ENCODE measurements at places on chromosomes 2 and 18.

DNA sequence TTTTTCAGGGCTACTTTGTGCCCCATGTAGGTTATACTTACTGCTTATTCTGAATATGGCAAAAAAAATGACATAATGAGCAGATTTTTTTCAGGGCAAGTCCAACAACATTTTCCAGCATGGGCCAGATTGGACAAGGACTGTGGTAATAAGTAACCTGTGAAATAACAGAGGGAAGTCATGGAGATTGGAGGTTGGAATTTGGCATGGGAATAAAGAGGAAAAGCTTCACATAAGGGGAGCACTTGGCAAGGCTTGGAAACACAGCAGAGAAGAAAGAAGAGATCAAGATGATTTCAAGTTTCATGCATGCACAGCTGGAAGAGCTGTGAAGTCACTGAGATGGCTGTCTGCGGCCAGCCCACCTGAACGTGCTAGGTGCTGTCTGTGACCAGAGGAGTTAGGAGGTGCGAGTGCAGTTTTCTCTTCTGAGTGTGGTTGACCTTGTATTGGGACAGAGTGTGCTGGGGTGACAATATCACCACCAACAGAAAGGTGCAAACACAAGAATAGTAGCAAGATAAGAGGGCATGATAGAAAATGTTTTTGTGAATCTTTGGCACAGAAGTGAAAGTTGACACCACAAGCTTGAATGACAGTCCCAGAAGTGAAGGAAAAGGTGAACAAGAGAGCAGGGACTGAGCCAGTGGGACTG lies 71.1 kb upstream of the DSC1 start:
- H3K27me3 ChIP-seq, result no peaks in the 10 kb centered on the region
- no peaks in the 10 kb centered on the region for H3K4me1 ChIP-seq
- no peak overlapping the region for H3K27ac ChIP-seq
- no peak for DNase-seq

- H3K36me3 ChIP-seq, result no peaks in the 10 kb centered on the region
- H3K27me3 ChIP-seq, result peaks cover 65% of the 10 kb centered on the region
- peaks cover 12% of the 10 kb centered on the region for H3K4me1 ChIP-seq
- H3K4me3 ChIP-seq, result no peak overlapping the region
- no peak overlapping the region for H3K27ac ChIP-seq
- DNase-seq, result no peak
These were observed 3.5 kb downstream of the WNT6 start for GRCh38 chr2:218863021-218863520.

DNA sequence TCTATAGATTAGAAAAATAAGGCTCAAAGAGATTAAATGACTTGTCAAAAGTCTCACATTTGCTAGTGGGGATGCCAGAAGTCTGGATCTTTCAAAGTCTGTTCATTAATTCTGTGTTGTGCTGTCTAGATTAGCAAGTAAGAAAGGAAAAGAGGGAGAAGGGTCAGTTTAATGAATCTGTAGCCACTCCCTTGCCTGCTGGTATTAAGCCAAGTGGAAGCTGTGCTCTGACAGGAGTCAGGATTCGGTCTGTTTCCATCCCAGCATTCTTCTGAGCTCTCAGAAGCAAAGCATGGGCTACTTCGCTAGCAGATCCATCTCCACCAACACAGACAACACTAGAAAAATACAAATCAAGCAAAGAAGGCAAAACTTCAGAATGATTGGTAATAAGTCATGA lies 98.5 kb downstream of the CERKL start:
- no peaks in the 10 kb centered on the region for H3K27me3 ChIP-seq
- no peak overlapping the region for H3K4me3 ChIP-seq
- H3K4me1 ChIP-seq, result no peaks in the 10 kb centered on the region
- peaks cover 3% of the 10 kb centered on the region for H3K36me3 ChIP-seq
- H3K27ac ChIP-seq, result no peak overlapping the region
- DNase-seq, result no peak

- no peak overlapping the region for H3K4me3 ChIP-seq
- peak overlapping the region; percentile 1 for H3K27ac ChIP-seq
- DNase-seq, result no peak
- peaks cover 5% of the 10 kb centered on the region for H3K4me1 ChIP-seq
These were observed 220.4 kb upstream of the FOSL2 start for GRCh38 chr2:28172114-28172898.

DNA sequence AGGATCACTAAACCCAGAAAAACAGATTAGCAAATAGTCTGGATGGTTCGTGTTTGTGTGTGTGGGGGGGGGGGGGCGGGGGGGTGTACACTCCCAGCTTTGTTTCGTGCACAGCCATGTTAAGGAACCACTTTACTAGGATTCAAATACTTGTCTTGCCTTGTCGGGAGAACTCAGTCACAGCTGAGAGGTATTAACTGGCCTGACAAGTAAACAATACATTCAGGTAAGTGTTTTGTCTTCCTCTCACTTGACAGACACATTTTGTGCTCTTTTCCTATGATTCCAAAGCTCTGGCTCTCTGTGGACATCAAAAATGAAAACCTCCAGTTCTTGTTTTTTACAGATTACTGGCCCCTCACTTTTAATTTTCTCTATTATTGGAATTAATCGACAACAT lies 173.5 kb downstream of the LRP1B start:
- no peaks in the 10 kb centered on the region for H3K4me1 ChIP-seq
- DNase-seq, result no peak
- no peaks in the 10 kb centered on the region for H3K36me3 ChIP-seq
- H3K4me3 ChIP-seq, result no peak overlapping the region

- DNase-seq, result no peak
- H3K4me3 ChIP-seq, result no peak overlapping the region
- no peaks in the 10 kb centered on the region for H3K36me3 ChIP-seq
- no peaks in the 10 kb centered on the region for H3K27me3 ChIP-seq
These were observed 54.0 kb downstream of the MEIS1 start for GRCh38 chr2:66488946-66489345.

DNA sequence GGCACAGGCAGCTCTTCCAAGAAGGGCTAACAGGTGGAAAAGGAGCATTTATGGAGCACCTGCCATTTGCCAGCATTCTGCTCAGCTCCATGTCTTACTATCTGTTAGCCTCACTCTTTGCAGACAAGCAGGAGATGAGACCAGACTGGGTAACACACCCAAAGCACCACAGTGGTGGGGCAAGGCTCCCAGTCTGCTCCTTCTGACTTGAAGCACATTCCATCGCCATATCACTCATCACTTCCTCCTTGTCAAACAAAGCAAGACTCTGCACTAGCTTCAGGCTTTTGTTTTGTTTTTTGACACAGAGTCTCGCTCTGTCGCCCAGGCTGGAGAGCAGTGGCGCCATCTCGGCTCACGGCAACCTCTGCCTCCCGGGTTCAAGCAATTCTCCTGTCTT lies 182.8 kb downstream of the MGAT5 start:
- no peak overlapping the region for H3K4me3 ChIP-seq
- H3K27me3 ChIP-seq, result no peaks in the 10 kb centered on the region
- no peak for DNase-seq
- peak overlapping the region; percentile 15 for H3K27ac ChIP-seq

DNA sequence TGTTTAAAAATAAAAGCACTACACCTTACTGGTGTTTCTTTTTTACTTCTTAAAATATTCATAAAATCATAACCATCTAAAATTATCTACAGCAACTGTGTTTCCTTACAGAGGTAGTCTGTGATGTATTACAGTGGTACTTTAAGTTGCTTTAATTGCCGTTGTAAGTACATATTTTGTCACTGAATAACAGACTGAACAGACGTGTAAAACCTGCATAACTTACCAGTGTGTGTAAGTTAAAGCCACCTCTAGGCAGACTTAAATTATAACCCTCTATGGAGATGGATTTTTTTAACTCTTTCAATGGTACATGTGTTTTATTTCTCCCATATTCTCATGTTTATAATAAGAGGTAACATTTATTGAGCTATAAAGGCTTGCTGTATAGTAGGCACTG lies 166.8 kb downstream of the NR4A2 start:
- no peak overlapping the region for H3K4me3 ChIP-seq
- no peak for DNase-seq
- H3K27me3 ChIP-seq, result peaks cover 12% of the 10 kb centered on the region

DNA sequence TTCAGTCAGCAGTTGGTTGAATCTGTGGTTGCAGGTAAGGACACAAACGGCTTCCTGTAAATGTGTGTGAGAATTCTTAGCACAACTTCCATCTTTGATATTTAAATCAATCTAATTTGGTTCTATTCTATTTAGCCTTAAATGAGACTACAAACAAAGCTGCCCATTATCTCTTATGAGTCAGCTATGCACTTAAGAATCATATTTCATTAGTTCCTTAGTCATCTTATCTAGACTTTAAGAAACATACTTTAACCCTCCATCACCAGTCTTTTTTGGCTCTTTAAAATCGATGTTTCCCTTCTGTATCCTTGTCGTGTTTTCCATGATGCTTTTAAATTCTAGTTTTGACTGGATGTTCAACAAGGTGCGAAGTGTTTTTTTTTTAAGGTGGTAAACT lies 114.4 kb upstream of the TMEM200C start:
- no peak overlapping the region for H3K27ac ChIP-seq
- no peaks in the 10 kb centered on the region for H3K27me3 ChIP-seq
- no peaks in the 10 kb centered on the region for H3K36me3 ChIP-seq

GRCh38 chr2:2698182-2699120 lies 367.4 kb upstream of the MYT1L start:
- H3K4me1 ChIP-seq, result no peaks in the 10 kb centered on the region
- H3K4me3 ChIP-seq, result no peak overlapping the region
- DNase-seq, result peak; percentile 24
- H3K36me3 ChIP-seq, result no peaks in the 10 kb centered on the region
- no peaks in the 10 kb centered on the region for H3K27me3 ChIP-seq

Measured in activated CD4-positive, alpha-beta T cell treated with anti-CD3 and anti-CD28 coated beads, Interleukin-2, amount 10 ng/mL, durations not matched to agents 7 days and 5 days (primary cell).